ENCODE measurements at places on chromosomes 5 and 9.
A peak's percentile ranks its signal among the peaks of the same experiment; 100 is the strongest.

- peak; percentile 57 for DNase-seq
These were observed 45.4 kb downstream of the ANGPTL2 start for GRCh38 chr9:127076860-127077643.

DNA sequence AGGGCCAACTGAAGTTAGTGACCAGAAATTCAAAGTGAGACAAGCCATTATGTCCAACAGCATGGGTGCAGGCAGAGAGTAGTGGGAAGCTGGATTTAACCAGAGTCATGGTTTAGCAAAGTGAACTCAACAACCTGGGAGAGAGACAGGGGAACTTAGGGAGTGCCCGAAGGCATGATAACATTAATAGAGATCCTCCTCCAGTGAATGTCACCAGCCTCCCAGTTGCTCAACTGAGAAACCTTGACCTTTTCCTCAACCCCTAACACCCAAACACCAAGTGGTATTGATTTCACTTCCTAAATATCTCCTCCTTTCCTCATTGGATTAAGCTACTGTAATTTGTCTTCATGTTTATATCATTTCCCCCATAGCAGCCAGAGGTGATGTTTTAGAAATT is 42.6 kb downstream of the HMGCS1 start:
- no peak for DNase-seq

DNA sequence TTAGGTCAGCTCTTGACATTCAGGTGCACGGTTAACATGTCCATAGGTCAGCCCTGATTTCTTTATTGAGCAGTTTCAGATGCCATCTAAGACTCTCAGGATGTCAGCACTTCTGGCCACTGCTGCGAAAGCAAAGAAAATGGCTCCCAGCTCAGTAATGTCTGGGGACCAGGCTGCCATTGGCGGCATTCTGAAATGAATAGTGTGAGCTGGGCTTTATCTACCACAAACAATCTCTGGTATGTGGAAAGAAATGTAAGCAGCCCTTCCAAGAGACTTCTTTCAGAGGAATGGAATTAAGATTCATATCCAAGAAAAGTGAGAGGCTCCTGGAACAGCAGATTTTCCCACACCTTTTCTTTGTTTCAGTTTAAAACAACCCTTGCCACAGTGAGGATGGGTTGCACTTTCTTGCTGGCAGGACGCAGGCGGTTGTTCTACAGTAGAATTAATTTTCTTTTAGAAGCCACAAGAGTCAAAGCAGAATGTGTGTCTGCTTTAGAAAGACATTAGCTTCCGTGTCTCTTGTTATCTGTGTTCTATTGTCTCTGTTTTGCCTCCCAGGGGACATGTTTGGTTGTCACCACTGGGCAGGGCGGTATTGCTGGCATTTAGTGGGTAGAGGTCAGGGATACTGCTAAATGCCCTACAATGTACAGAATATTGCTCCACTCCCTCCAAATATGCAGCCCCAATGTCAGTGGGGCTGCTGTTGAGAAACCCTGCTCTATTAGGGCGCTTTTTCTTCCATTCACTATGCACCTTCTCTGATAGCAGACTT is 149.9 kb upstream of the ANKH start:
- no peak for DNase-seq

GRCh38 chr9:81682177-81682576 is 7.2 kb downstream of the TLE1 start:
- no peak for DNase-seq

- no peak for DNase-seq
These were observed 19.9 kb downstream of the ELL2 start for GRCh38 chr5:95941756-95942155.

DNA sequence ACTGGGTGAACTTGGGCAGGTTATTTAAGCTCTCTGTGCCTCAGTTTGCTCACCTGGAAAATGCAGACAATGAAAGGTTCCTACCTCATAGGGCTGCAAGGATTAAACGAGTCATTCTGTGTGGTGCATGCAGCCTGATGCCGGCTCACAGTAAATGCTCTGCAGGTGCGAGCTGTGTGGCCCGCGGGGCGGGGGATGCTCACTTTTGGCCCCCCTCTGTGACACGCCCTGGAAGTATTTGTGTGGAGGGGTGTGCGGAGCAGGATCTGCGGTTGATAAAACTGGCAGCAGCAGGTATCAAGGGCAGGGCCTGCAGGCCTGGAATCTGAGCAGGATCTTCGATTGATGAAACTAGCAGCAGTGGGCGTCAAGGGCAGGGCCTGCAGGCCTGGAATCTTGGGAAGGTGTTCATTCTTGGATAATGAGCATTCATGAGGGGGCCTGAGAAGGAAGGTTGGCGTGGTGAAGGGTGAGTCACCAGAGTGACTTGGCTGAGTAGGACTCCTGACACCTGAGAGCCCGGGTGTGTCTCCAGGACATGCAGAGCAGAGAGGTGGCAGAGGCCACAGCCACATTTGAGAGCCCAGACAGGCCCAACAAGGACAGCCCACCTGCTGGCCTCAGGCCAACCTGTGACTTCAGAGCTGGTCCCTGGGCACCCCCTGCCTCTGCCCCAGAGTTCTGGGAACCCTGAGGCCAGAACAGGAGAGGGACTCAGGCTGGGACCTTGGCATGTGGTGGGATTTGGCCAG is 11.9 kb downstream of the UNC5A start:
- DNase-seq: no peak

DNA sequence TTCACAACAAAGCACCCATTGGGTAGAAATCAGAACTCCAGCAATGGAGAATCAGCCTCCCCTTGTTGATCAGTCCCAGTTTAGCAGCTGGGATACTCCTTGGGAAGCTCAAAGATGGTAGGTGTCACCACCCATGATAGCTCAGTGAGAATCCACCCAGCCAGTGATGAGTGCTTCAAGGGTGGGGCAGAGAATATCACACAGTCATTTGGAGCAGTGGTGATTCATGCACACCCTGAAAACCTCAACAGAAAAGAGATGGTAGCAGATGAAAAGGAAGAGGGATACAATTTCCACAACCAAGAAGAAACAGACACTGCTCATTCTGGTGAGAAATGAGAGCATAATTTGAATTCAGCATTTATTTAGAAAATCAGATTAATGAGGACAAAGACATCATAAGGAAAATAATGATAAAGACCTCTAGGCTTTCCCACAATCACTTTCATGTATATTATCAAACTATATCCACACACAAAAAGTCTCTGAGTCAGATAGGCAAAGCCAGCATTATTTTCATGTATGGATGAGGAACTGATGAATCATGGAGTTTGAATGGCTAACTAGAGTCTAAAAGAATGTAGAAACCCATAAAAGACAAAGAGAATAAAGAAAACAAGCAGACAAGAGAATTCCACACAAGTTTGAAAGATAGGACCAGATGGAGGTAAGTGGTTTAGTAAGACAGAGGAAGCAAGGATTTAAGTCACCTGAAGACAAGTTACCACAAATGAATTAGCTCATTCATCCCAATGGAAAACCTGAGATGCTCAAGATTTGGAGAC is 82.9 kb downstream of the FEM1C start:
- DNase-seq: no peak

DNA sequence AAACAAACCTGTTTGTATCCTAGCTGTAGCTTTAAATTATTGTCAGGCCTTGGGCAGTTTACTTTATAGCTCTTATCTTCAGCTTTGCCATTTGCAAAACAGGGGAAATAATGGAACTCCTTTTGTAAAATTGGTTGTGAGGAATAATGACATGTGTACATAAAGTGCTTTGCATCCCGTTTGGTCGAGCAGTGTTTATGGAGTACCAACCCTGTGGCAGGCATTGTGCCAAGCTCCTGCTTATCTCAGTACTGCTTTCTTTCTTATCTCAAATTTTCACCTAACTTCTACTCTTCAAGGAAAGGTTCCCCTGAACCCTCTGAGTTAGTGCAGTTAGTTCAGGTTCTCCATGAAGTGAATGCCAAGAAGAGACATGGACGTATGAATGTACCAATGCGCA is 9.4 kb upstream of the TENT2 start:
- DNase-seq: no peak

- no peak for DNase-seq
These were observed 347.0 kb downstream of the NTRK2 start for GRCh38 chr9:85016384-85017006.

DNA sequence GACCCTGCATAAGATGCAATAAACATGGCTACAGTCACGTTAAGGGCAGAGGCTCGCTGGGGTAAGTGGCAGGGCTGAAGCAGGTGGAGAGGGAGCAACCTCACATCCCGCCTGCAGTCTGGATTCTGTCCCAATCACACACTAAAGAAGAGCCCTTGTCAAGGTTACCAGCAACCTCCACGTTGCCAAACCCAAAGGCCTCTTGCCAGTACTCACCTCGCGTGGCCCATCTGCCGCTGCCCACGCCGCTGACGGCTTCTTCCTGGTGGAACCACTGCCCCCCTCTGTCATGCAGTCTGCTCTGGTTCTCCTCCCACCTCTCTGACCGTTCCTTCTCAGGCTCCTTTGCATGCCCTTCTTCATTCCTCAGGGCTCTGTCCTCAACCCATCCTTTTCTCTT is 8.8 kb downstream of the AQP7 start:
- no peak for DNase-seq

DNA sequence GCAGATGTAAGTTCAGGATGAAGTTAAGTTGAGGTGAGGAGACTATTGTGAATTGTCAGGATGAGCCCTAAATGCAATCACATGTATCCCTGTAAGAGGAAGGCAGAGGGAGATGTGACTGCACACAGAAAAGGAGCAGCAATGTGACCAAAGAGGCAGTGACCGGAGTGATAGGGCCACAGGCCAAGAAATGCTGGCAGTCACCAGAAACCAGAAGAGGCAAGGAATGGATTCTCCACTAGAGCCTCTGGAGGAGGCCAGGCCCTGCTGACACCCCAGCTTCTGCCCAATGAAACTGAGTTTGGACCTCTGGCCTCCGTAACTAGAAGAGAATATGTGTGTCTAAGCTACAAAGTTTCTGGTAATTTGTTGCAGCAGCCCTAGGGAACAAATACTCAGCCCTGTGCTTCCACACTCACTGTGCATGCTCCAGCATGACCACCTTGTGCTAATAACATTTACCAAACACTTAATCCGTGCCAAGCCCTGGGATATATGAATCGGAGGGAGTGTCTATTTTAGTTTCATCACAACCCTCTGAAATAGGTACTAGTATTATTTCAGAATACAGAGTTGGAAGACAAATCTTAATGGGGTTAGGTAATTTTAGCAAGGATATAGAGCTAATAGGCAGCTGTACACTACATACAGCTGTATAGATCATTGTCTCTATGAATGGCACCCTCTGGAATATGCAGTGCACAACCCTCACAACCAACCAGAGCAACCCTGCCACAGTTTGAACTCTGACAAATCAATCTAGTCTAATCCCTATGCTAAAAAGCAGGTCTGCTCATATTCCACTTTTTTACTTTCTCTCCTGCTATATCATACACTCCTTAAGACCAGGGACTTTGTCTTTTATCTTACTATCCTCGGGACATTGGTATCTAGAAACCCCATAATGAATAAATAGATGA is 7.8 kb upstream of the GPX8 start:
- no peak for DNase-seq

DNA sequence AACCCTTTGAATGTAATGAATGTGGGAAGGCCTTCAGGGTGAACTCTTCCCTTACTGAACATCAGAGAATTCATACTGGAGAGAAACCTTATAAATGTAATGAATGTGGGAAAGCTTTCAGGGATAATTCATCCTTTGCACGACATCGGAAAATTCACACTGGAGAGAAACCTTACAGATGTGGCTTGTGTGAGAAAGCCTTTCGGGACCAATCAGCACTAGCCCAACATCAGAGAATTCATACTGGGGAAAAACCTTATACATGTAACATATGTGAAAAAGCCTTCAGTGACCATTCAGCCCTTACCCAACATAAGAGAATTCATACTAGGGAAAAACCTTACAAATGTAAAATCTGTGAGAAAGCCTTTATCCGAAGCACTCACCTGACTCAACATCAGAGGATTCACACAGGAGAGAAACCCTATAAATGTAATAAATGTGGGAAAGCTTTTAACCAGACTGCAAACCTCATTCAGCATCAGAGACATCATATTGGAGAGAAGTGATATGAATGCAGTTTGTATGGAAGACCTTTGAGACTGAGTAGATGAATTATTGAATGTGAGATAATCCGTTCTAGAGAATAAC is 24.6 kb downstream of the ZNF454 start:
- no peak for DNase-seq

DNA sequence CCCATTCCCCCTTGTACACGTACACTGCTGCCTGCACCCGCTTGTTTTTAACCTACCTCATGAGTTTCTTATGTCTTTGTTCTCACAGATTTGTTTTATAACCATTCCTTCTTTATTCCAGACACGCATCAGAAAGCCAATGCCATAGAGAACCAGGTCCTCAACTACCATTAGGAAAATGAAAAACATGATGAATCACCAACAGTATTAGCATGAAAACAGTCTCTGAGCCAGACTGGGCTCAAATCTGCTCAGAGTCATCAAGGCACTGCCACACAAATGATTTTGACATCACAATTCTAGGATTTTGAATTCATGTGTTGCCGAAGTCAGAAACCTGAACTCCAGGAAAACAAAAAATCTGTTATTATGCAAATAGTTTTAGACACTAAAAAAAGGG is 394.1 kb upstream of the GRIA1 start:
- DNase-seq: no peak

Measured in sigmoid colon (tissue), 7 donors.